ENCODE measurements at places on chromosomes 5 and 9.

GRCh38 chr5:177447066-177447610 lies 524 bp downstream of the PRR7 start:
- no peak for DNase-seq

DNA sequence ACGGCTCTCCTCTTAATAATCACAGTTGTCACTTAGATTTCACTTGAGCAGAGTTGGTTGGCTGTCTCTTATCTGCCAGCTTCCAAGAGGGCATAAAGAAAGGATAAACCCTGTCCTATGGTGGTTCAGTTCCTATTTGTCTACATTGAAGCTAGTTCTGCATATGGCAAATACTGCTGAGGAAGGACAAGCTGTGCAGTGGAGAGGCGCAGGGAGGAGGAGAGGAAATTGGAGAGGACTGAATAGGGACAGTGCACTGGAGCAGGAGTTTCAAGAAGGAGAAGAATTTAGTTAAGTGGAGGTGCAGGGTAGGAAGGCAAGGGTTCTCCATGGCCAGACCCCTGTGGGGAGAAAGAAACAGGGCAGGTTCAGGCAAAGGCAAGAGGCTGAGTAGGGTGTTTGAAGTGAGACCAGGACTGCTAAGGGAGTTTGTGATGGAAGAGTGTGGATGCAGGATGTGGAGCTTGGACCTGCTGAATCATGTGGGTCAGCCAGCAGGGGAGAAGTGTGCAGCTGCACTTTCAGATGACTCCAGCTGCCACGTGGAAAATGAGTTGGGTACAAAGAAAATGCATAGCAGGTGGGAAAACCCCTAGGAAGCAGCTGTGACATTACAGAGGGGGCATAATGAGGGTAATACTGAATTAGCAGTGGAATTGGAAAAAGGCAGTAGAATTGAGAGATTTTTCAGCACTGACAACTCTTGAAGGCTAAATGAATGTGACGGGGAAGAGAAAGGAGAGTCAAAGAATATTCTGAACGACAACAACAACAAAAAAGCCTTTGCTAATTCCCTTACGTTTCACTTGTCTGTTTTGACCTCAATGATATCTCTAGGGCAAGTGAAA lies 66.8 kb downstream of the MAMDC2 start:
- no peak for DNase-seq

DNA sequence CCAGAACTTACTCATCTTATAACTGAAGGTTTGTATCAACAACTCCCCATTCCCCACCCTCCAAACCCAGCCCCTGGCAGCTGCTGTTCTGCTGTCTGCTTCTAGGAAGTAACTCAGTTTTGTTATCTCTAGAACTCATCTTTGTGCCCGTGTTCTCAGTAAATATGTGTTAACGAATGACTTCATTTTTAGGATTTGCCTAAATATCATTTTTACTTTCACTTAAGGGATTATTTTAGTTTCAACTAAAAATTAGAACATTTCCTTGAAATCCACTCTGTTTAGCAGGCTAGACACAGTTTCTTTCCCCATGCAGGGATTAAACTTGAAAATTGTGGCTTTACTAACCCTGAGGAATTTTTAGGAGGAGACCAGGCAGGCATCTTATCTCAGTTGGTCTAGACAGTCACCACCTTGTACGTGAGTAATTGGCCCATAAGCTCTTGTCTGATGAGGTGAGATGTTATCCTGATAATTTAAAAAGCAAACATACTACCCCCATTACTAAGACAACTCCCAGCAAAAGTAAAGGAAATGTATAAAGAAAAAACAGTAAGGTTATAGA lies 68.2 kb upstream of the TNFAIP8 start:
- DNase-seq: no peak

DNA sequence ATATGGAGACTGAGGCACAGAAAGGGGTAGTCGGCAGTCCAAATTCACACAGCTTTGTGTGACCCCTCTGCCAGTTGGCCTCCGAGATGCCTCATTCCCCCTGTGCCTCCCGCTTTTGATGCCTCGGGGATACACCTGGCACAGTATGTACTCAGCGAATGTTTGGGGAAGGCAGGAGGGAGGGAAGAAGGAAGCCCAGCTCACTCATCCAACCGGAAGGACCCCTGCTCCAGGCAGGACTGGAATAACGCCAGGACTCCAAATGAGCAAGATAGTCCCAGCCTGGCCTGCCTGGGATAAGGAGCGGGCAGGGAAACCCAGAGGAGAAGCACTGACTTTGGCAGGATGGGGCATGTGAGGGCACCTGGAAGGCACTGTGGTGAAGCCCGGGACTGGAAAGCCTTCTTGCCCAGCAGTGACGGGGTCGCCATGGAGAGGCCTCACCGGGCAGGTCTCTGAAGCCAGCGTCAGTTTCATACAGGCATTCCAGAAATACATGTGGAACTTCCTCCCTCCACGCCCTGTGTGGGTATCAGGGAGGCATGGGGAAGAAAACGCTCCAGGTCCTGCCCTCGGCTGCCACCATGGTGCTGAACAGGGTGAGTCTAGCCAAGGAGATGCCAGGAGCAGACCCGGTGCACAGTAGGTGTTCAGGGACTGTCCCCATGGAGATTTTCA lies 20.3 kb downstream of the LMX1B start:
- DNase-seq: no peak

DNA sequence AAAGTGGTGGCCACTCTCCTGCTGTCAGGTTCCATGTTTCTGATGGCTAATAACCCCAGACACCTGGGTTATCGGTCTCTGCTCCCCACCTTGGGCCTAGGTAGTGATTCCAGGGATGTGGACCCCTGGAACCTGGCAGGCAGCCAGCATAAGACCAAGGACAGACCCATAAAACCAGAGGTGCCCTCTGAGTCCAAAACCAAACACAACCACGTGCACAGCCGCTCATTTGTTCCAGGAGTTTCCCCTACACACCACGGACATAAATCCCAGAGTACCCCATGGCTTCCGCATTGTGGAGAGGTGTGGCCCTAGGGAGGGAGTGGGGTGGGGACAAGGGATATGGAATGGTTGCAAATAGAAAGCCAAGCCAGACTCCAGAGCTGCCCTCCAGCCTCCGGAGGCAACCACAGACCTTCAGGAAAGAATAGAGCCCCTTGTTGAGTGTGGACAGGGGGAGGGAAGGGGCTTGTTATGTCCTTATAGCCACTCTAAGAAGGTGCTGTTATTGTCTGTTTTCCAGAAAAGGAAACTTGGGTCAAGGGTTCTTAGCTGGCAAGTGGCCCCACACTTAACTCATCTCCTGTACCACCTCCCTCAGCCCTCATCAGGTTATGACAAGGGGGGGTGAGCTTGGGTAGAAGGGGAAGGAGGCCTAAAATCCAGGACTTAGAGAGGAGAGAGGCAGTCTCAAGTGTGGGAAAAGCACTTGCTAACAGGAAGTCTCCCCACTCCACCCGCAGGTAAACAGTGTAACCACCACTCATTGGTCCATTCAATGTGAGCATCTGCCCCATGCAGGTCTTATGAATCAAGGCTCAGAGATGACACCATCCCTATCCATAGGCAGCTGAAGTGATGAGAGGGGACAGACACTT lies 23.6 kb upstream of the CYSTM1 start:
- no peak for DNase-seq

- DNase-seq: no peak
Measured at GRCh38 chr9:4160249-4160648, 139.6 kb downstream of the GLIS3 start.

GRCh38 chr9:126708178-126708577 lies 94.5 kb downstream of the LMX1B start:
- DNase-seq: no peak

DNA sequence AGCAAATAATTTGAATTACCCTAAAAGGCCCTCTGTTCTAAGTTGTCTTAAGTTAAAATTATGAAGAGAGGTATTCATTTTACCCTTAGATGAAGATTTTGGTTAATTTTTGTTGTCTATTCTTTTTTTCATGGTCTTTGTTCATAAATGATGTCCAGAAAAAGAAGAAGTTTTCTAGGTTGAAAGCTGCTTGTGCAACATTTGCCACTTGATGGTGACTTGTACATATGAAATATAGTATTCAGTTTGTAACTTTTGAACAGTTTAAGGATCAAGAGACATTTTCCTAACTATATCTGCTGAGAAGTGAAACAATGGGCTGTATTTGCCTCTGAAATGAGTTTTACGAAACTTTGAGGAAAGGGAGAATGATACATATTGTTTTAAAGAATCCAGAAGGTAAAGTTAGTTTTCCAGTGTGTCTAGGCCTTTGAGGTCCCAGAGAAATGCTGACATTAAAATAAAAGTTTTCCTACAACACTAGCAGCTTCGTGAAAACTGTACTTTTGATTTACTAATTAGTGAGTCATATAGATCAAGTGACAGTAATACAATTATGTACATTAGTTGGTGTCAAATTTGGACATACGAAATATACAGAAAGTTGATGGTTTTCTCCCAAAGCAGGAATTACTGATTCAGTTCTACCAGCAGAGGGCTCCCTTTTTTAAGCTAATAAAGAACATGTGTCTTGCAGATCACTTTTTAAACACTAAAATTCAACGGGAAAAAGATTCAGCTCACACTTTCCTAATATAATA lies 70.5 kb downstream of the PIK3R1 start:
- DNase-seq: peak; percentile 20

- DNase-seq: no peak
Measured at GRCh38 chr9:124279531-124280175, 21.9 kb downstream of the NEK6 start.

- DNase-seq: no peak
Measured at GRCh38 chr9:35599763-35600604, 5.1 kb upstream of the TESK1 start.

- DNase-seq: no peak
Measured at GRCh38 chr9:38118862-38119438, 49.9 kb upstream of the SHB start.

- DNase-seq: no peak
Measured at GRCh38 chr5:150130493-150130922, 25.1 kb downstream of the PDGFRB start.

DNA sequence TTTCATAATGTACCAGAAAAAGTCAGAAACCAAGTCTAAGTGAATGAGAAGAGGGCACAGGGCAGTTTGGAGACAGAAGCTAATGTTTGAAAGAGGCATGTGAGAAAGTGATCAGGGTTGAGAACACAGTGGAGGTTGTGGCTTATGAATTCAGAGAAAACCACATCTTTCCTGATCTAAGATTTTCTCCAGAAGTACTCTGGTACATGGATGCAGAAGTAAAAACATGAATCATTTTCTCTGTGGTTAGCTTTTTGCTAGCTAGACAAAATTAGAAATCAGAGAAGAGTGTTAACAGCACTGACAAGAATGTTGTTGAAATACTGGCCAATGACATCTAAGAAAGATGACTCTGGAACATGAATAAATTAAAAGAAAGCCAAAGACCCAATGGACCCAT lies 541.1 kb downstream of the DNAH5 start:
- DNase-seq: no peak

- no peak for DNase-seq
Measured at GRCh38 chr9:75664597-75664996, 225.9 kb upstream of the PCSK5 start.

DNA sequence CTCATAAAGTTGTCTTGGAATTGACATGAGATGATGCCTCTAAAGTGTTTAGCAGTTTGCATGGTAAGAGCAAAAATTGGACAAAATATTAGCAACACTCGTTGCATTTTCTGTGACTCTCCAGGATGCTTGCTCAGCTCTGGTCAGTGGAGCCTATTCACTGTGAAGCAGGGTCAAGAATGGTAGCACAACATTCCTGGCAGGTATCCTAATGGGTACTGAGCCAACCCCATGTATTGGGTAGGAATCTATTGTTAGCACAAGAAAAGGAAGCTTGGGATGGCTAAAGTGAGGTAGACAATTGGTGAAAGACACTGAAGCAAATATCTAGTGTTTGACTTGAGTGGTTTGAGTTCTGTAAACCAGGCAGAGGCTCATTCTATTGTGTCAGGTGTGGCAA lies 10.4 kb upstream of the ACTBL2 start:
- no peak for DNase-seq

DNA sequence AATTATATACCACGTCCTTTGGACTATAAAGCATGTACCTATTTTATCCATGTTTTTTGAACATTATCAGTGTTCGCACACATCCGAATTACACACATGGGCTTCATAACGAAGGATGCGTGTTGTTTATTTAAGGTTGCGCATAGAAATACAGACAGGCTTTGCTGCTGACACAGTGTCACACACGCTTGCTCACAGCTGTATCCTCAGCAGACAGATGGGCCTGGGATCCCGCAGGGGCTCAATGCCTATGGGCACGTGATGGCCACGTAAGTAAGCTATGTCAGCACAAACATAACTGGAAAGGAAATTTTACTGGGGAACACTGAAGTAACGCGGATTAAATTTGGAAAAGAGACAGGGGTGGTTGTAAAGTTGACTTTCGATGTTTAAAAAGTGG lies 76.6 kb downstream of the OTULIN start:
- peak; percentile 84 for DNase-seq

DNA sequence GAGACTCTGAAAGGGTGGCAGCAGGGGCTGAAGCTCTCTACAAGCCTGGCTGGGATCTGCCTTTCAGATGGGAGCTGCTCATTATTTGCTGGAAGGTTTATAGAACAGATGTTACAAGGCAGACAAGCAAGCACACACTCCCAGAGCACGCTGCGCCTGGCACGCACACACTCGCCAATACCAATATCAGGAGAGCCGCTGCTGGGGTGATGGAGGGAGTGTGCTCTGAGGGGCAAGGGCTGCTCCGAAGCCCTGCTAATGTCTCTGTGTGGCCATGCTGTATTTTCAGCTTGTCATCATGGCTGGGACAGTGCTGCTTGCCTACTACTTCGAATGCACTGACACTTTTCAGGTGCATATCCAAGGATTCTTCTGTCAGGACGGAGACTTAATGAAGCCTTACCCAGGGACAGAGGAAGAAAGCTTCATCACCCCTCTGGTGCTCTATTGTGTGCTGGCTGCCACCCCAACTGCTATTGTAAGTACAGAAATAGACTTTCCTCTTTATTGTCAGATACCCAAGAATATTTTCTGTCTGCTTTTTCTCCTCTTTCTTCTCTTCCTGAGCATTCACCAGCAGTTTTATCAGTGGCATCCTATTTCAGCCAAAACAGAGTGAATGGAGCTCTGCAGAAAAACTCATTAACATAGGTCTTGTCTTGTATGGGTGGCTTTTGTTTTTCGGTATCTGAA lies 115.1 kb downstream of the BAAT start:
- peak; percentile 71 for DNase-seq

DNA sequence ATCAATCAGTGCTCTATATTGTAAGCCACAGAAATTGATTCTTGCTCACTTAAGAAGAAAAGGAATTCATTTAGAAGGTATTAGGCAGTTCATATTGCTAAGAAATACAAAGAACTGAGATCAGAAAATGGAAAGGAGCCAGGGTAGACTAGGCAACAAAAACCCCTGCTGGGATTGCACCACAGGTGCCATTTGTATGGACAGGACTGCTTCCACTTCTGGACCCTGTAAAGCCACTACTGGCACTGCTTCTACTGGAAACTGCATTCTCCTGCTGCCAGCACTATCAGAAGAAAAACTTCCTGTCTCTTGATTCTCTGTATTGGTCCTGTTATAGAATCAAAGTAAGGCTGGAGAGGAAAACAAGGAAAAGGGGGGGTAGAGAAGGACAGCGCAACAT lies 45.9 kb downstream of the CERT1 start:
- no peak for DNase-seq
